Stimulated activated CD4-positive, alpha-beta T cell treated with anti-CD3 and anti-CD28 coated beads, TNF-alpha, amount 100 ng/mL, for 4 hours (primary cell): ENCODE measurements at places on chromosomes 1 and 21.

- DNase-seq, result no peak
These were observed 9.1 kb upstream of the SRSF10 start for GRCh38 chr1:23989263-23989662.

DNA sequence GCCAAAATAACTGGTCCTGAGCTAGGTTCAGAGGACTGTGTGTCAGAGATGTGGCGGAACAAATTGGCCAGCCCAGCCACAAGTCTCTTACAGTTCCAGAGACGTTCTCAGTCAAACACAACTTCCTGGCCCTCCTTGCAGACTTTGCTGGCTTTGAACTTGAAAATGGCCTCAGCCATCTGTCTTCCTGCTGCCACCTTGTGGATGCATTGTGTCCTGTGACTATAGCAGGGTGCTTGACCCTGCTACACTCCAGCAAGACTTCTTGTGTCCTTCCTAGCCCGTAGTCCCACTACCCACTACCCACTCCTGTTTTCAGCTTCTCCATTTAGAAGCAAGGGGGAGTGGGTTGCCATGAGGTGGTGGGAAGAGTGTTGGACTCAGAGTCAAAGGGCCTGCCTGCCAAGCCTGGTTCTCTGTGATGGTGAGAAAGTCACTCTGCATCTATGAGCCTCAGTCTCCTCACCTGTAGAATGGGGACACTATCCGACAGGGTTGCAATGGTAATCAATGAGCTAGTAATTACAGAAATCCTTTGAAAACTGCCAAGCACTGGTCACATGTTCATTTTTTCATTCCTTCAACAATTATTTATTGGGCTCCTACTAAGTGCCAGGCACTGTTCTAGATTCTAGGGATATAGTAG lies 109.9 kb downstream of the IGSF21 start:
- no peak for DNase-seq

GRCh38 chr1:4086921-4087320 lies 186.8 kb upstream of the C1orf174 start:
- no peak for DNase-seq

- DNase-seq, result no peak
These were observed at the start of gene ELF3 for GRCh38 chr1:202010180-202011015. Gene ELF3, plus strand, starts transcription at chr1:202010587. Its CDS starts 550 bp downstream, at chr1:202011137.

GRCh38 chr1:110048923-110049601 lies 14.6 kb downstream of the STRIP1 start:
- DNase-seq, result no peak

DNA sequence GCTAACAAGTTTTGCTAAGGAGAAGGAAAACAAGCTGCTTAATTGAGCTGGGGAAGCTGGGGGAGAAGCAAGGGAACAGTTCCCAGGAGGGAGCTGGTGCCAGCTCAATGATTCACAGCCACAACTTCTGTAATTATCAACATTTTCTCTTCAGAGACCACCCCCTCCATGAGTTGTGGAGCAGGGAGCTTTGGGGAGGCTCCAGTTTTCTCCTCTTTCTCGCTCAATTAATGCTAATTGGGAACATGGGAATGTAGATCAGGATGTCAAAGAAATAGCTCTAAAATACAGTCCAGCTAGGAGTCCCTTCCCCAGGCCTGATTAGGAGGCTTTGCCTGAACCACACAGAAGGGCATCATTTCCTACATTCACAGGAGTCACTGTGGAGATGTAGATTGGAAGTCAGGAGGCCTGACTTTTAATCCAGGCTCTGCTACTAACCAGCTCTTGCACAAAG lies 12.1 kb upstream of the MNDA start:
- DNase-seq, result no peak

DNA sequence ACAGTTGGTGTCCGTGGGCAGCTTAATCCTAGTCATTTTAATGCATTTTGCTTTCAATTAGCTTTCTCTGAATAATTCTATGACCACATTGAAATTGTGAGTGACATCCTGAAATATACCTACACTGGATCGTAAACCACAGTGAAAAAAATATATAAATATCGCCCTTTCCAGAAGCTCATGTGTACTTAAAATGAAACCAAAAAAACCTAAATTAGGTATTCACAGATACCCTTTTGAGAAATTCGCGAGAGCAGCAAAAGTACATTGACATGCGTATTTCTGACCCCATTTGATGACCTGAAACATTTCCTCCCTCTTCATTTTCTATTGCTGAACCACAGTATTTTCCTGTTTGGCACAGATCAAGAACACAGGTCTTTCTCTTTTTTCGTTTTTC lies 253.8 kb downstream of the LTN1 start:
- no peak for DNase-seq

- DNase-seq, result no peak
These were observed 5.8 kb upstream of the PLA2G2D start for GRCh38 chr1:20125100-20125499.

- DNase-seq, result no peak
These were observed 49.0 kb upstream of the EFHD2 start for GRCh38 chr1:15360700-15361099.

GRCh38 chr1:246267896-246268295 lies 239.2 kb downstream of the SMYD3 start:
- no peak for DNase-seq

- DNase-seq, result no peak
These were observed 35.6 kb upstream of the ADGRL4 start for GRCh38 chr1:79042117-79042516.

DNA sequence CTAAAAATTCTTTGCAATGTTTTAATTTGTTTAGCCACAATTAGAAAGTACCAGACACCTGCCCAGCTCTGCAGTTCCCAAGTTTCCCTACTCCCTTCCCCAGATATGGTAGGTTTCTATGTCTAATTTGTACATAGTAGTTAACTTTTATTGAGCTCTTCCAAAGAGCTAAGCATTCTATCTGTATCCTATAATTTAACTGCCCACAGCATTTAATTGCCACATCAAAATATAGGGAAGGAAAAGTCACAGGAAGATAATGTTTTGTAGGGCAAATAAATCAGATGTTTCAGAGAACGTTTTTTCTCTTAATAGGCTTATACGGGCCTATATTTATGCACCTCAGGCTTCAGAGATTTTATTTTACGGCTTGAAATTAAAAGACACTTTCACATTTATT lies 15.7 kb upstream of the FMO3 start:
- no peak for DNase-seq

DNA sequence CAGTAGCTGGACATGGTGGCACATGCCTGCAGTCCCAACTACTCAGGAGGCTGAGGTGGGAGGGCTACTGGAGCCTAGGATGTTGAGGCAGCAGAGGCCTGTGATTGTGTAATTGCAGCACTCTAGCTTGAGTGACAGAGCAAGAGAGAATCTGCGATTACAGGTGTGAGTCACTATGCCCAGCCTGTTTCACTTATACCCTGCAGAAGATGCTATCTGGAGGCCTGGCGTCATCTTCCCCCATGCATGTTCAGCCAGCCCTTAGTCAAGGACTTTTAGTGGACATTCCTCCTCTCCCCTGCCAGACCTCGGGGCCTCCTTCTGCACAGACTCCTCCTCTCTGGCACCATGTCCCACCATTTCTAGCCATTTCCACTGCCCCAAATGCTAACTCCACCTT lies 36.3 kb upstream of the RCC2 start:
- DNase-seq, result no peak

DNA sequence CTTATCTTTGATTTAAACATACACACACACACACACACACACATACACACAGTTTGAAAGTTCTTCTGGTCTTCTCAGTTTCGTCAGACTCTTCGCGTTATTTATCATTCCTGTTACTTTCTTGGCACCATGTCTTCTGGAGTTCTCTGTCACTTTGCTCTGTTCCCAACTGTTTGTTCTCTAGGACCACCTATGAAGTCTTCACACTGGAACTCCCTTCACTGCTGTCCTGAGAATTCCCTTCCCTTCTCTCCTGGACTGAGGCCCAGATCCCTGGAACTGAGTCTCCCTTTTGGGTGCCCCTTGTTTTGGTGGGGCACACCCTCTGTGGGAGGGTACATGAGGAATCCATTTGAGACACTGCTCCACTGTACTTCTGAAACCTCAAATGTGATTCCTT lies 30.5 kb downstream of the ALG14 start:
- no peak for DNase-seq

GRCh38 chr1:168811176-168811575 lies 82.2 kb upstream of the DPT start:
- no peak for DNase-seq

DNA sequence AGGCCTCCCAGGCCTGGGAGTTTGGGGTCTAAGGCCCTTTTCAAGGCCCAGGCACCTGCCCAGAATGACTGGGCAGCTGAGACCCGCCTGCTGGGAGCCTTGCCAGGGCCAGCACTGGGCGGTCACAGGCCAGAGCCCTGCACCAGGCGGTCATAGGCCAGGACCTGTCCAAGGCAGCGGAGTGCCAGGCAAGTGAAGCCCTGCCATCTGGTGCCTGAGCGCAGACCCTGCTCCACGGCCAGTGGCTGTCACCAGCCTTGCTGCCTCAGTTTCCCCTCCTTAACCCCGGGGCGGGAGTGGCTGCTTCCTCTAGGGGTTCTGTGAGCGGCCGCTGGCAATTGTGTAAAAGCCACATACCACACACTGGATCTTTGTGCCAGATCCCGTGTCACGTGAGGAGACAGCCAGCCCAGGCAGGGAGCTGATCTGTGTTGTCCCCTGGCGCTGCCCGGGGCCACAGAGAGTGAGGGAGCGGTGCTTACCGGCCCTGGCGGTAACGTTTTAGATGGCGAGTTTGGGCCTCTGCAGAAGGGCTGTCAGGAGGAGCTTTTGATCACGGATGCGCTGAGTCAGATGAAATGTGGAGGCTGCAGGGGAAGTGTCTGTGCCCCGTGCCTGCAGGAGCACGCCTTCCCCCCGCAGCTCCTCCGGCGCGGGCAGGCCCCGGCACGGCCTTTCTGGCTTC lies 4.6 kb downstream of the COL18A1 start:
- DNase-seq, result no peak
